ENCODE measurements at places on chromosomes 5 and 9. TPM values are rescaled to one million over a fixed set of nuclear protein-coding genes. Genes with fewer than 3 reads are reported as not detected.

KCNN2 gene
- total RNA-seq: 22.4 TPM

BTNL8 gene
- 0.59 TPM for total RNA-seq

LHX6 gene
- 2.8 TPM for total RNA-seq

DNA sequence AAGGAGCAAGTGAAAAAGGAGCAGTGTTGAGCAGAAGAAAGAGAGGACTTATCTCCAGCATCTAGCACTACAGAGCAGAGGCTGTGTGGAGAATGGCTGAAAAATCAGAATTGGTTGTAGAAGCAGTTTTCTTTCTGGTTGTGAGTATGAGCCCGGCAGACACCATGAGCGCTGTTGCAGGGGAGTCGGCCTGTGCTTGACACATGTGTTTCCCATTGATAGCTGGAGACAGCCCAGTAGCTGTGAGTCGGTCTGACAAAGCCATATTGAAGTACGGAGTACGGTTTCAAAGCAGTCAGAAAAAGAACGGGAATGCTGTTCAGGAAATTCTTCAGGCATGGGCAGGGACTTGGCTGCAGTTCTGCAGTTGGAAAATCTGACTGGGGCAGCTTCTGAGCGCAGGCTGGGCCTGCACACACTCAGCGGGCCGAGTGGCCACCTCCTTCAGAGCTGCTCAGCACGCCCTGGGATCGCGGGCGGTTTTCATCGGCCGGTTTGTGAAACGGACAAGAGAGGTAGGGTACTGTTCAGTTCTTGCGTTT is at the start of gene SGCD:
Gene SGCD, plus strand, starts transcription at position 447 of the 542 bp plus-strand sequence.
- H3K27ac ChIP-seq: peak within 1 kb of the TSS; percentile 71
- peak within 1 kb of the TSS; percentile 48 for H3K4me3 ChIP-seq
- DNase-seq: peak; percentile 85
- no peaks in the 10 kb centered on the region for H3K4me1 ChIP-seq
- peaks cover 10% of the 10 kb centered on the region for H3K36me3 ChIP-seq

DNA sequence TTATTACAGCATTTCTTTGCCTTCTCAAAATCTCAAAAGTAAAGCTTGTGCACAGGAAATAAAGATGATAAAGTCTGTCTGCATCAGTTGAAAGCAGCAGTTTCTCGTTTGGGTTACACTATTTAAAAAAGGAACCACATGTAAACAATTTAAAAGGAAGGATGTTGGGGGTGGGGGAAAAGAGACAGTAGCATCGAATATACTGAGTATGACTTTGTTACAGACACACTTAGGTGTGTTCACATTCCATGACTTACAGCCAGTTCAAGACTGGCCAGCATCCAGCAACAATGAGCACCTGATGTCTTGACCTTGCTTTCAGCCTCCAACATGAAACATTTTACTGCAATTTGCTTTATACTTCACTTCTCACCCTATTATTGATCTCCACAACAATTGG is 8.7 kb downstream of the GAPT start:
- H3K36me3 ChIP-seq: no peaks in the 10 kb centered on the region
- no peak overlapping the region for H3K27ac ChIP-seq
- H3K4me1 ChIP-seq: no peaks in the 10 kb centered on the region
- H3K4me3 ChIP-seq: no peak overlapping the region
- no peaks in the 10 kb centered on the region for H3K27me3 ChIP-seq

DNA sequence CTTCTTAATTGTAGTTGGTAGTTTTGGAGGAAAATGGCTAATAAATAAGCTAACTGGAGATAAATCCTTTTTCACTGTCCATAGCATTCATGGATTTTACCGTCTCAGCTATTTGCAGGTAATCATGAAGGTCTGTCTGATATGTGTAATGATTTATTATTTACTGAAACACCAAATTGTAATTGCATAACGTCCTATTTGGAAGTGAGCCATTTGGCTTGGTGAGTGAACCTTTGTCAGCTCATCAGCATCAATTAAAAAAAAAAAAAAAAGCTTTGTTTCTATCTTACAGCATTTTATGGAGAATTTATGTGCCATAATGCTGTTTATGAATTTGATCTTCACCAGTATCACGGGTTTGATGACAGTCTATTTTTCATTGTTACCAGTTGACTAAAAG is 20.2 kb downstream of the RECK start:
- H3K27me3 ChIP-seq: no peaks in the 10 kb centered on the region
- no peak for DNase-seq
- H3K4me1 ChIP-seq: no peaks in the 10 kb centered on the region
- peaks cover 5% of the 10 kb centered on the region for H3K36me3 ChIP-seq
- no peak overlapping the region for H3K4me3 ChIP-seq
- H3K27ac ChIP-seq: no peak overlapping the region

Measured in right atrium auricular region (tissue), 2 donors.